ENCODE measurements at places on chromosomes 4 and X.

DNA sequence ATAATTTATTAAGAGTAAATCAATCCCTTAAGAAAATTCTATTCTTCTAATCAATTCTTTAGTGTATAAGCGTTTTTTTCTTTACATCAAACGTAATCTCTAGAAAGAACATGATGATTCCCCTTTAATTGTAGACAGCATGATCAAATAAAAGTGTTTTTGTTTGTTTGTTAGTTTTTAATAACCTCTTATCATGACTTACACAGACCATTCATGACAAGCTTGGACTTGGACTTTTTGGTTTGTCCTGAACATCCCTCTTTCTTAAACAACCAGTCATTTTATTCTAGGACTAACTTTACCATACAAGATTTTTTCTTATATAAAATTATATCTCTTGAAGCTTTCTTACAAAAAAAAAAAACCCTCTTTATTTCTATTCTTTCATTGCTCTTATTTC lies 344.6 kb upstream of the SPOCK3 start:
- no peak for DNase-seq

DNA sequence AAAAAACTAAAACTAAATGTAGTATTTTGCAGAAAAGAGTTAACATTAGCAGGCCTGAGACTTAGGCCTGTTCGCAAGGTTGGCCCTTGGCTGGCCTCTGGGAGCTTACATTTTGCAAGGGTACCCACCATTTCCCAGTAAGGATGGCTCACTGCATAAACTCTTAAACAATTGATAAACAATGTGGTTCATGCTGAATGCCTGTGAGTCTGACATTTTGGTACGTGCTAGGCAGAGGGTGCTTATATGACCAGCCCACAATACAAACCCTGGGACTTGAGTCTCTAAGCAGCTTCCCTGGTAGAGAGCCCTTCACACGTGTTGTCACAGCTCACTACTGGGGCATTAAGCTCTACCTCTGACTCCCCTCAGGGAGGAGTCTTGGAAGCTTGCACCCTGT lies 7.4 kb downstream of the PRPS2 start:
- DNase-seq, result no peak

DNA sequence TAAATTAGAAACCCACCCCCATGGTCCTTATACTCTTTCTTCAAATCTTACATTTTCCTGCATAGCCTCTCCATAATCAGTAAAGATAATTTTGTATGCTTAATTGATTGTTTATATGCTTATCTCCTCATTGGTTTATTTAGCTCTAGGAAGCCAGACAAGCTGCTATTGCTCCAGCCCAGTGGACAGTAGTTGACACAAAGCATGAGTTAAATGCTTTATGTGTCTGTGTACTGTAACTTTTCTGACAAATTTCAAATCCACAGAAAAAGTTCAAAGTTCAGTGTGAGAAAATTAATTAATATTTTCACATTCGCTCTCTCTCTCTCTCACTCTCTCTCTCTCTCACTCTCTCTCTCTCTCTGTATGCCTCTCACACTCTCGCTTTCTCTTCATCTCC lies 181.7 kb downstream of the GABRB1 start:
- no peak for DNase-seq

DNA sequence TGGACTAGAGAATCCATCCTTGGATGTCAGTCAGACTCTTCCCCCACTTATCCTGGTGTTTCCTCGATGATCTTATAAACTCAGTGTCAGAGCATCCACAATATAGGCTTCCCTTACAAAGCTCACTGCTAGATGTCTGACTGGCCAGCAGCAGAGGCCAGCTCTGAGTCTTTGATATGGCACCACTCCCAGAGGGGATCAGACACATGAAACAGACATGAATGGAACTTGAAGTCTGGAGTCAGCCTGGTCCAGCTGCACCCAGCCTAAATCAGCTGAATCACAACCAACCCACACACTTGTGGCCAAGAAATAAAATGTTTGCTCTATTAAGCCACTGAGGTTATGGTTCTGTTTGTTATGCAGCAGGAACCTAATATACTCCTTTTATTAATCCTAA lies 129.6 kb upstream of the MED14 start:
- no peak for DNase-seq

GRCh38 chr4:3711183-3712111 lies 54.7 kb upstream of the ADRA2C start:
- DNase-seq, result no peak

GRCh38 chrX:42680666-42681065 lies 97.3 kb downstream of the PPP1R2C start:
- no peak for DNase-seq

- DNase-seq, result no peak
These were observed 331.7 kb downstream of the HNRNPD start for GRCh38 chr4:82042042-82042441.

DNA sequence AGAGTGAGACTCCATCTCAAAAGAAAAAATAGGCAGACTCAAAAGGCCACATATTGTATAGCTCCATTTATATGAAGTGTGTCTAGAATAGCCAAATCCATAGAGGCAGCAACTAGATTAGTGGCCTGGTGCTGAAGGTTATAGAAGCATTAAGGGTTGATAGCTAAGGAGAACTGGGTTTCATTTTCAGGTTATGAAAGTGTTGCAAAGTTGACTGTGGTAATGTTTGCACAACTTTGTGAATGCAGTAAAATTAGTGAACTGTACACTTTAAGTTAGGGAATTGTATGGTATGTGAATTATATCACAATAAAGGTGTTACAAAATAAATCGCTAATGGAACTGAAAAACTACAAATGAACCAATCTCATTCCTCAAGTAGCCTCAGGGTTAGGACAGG lies 28.3 kb downstream of the TXLNG start:
- DNase-seq, result no peak

GRCh38 chr4:67106861-67107460 lies 438.3 kb downstream of the CENPC start:
- DNase-seq, result no peak

DNA sequence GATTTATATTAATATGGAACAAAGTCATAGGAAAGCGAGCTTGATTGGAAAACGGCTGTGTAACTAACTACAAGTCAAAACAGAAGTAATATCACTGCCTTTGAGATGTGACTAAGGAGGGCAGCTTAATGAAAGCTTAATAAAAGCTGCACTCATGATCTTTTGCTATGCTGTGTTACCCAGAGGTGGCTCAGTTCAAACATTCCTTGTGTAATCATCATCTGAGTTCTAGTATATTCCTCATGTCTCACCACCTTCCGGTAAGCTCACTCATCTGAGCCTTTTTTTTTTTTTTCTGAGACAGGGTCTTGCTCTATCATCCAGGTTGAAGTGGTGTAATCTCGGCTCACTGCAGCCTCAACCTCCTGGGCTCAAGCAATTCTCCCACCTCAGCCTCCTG lies 5.0 kb downstream of the GRPEL1 start:
- DNase-seq, result no peak

DNA sequence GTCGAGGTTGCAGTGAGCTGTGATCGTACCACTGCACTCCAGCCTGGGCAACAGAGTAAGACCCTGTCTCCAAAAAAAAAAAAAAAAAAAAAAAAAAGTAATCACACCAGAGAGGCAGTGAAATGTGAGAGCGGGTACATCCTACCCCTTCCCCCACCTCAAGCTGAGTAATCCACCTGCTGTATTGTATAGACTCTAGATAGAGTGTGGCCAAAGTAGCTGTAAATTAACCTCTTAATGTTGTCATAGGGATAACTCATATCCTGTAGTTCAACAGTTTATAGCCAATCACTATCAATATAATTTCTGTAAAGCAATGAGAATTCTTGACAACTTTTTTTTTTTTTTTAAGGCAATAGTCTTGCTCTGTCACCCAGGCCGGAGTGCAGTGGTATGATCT lies 30.8 kb downstream of the TNIP2 start:
- no peak for DNase-seq

GRCh38 chrX:66167431-66167830 lies 3.4 kb downstream of the HEPH start:
- DNase-seq, result no peak

DNA sequence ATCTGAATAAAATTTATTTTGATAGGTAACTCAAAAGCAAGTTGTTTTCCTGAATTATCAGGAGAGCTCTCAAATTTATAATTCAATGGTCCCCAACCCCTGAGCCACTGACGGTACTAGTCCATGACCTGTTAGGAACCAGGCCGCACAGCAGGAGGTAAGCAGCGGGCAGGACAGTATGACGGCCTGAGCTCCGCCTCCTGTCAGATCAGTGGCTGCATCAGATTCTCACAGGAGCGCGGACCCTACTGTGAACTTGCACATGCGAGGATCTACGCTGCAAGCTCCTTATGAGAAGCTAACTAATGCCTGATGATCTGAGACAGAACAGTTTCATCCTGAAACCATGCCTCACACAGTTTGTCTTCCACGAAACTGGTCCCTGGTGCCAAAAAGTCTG lies 37.9 kb upstream of the SEC24B start:
- DNase-seq, result no peak

GRCh38 chr4:40956721-40957255 lies 207.0 kb downstream of the NSUN7 start:
- no peak for DNase-seq

DNA sequence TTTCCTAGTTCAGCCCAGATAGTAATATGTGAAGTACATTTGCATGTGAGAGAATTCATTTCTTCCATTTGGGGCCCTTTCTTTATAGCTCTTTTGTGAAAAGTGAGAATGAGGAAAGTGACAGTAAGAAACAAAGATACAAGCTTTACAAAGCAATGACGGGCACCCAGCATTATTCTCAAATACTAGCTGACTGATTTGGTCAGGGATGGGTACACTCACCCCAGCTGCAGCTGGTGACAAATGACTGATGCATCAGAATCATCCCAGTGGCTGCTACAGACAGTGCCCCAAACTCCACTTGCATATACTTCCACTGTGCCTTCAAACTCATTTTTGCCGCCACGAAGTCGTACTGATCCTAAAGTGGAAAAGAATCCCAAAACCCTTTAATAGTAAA lies 14.8 kb downstream of the PRSS12 start:
- DNase-seq, result no peak

DNA sequence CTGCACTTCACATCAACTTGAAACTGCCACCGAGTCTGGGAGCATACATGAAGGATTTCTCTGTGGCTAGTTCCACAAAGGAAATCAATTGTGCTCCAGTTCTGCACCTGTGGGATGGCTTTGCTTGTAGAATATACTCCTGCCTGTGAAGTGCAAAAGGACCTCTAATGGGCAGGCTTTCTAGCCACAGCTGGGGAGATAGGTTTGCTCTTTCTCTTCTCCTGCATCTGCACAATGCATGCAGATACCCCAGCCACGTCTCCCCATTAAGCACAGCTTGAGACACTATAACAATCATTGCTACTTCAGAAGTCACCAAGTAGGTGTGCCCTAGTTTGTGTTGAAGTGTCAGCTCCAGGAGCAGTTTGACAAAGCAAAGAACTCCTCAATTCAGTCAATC lies 364.6 kb downstream of the ZIC3 start:
- no peak for DNase-seq

- no peak for DNase-seq
These were observed 6.0 kb downstream of the RBPJ start for GRCh38 chr4:26326791-26327190.

- no peak for DNase-seq
These were observed 393 bp downstream of the SH3KBP1 start for GRCh38 chrX:19886883-19887531.

DNA sequence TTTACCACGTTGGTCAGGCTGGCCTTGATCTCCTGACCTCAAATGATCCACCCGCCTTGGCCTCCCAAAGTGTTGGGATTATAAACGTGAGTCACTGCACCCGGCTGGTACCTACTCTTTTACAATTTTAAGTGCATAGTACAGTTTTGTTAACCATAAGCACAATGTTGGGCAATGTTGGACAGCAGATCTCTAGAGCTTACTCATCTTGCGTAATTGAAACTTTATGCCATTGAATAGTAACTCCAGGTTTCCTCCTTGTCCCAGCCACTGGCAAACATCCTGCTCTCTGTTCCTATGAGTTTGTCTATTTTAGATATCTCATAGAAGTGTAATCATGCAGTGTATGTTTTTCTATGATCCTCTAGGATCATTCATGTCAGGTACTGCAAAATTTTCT lies 9.3 kb upstream of the CPE start:
- no peak for DNase-seq

DNA sequence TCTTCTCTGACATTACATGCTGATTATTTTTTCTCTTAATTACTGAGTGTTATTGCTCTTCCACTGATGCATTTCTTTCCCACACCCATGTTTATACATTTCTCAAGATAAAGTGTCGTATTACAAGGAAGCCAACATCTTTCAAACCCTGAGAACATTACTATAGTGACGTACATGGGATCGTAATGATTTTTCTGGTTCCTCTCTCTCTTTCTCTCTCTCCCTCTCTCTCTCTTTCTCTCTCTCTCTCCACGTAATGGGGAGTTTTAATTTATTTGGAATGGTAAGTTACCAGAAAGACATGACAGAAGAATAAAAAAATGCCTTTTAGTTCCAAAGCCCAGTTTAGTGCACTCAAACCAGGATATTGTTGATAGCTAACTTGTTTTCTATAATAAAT lies 40.4 kb upstream of the MAPK10 start:
- no peak for DNase-seq

DNA sequence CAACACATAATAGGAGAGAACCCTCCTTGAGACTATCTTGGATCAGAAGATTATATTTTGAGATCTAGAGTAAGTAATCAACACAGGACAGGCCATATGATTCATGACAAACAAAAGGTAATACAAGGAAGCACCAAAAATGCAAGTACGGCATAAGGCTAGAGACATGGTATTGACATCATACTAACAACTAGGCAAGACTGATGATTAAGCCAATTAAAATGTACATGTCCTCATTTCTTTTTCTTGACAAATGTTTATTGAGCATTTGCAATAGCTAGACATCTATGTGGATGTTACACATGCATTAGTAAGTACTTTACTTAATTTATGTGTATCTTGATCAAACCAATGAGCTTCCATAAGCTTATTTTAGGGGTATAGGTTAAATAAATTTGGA lies 695.7 kb upstream of the GALNTL6 start:
- no peak for DNase-seq

DNA sequence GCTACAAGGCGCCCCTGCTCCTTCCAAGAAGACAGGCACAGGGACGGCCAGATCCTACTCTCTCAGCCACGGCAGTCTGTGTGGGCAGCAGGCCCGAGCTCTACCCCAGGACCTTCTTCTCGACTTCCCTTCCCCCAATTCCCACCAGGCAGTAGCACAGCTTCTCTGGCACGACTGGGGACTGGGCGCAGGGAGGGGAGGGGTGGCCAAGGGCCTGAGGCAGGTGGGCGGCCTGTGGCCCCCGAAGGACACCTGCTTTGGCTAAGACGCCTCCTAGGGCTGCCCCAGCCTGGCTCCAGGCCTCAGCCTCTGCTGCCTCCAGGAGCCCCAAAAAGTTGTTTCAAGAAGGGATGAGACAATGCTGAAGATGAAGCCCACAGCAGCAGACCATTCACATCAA lies 24.2 kb upstream of the IRF2 start:
- no peak for DNase-seq

Data from omental fat pad (tissue), 4 donors.